Myocyte (in vitro differentiated cells): ENCODE measurements at places on chromosomes 7 and 10.

DNA sequence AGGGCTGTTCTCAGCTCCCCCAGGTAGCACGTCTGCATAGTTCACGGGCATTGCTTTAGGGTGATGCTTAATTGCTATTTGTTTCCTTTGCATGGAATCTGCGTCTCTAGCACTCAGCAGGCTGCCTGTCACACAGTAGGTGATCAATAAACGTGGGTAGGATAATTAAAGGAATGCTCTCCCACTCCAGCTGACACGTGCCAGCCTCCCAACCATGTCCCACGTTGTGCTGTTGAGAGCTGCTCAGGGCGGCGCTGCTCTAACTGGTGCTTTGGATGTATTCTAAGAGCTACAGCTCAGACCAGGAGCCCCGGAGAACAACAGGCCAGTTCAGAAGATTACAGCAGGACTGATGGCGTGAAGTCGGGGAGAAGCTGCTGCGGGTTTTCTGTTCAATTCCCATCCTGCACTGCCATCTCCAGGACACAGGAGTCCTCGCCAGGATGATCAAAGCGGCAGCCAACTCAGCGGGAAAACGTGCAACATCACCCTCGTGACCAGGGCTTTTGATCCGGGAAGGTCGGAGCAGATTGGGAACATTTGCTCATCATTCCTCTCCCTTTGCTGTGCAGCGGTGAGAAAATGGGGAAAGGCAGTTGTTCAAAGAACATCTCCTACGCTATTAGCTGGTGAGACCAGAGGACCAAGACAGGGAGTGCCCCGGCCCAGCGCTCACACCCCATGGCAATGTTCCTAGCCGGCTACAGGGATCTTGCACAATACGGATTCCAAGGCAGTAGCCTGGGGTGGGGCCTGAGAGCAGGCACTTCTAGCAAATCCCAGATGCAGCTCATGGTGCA lies 50.5 kb upstream of the FOXK1 start:
- DNase-seq, result peak; percentile 96

GRCh38 chr7:55345292-55345691 lies 19.8 kb upstream of the LANCL2 start:
- no peak for DNase-seq

DNA sequence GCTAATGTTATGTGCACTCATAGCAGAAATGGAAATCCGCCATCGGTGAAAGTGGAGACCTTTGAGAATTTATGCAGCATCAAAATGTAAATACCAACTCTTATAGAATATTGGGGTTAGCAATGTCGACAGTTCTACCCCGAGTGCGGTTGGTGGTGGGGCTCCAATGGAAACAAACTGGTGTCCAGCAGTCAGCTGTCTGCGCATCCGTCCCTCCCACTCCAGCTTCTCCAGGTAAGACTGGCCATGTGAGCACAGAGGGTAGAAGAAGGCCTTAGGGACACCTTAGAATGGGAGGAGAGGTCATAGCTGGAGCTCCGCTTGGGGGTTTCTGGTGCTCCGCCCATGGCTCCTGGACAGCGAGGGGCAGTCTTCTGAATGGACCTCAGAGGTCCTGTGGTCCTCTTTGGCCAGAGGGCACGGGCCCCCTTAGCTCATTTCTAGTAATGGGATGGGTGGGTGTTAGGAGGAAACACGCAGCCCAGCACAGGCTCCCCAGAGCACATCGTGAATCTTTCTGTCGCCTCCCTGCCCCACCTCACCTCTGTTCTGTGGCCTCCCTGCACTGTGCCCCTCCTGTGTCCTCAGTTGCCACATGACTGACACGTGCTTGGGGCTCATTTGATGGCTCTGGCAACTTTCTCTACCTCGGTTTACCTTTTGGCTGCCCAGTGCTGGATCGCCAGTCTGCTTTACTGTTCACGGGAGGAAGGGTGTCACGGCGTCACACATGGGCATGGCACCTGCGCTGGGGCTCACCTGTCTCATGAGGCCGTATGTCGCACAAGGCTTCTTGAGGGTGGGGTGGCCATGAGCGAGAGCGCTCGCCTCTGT lies 50.0 kb downstream of the MGMT start:
- no peak for DNase-seq

DNA sequence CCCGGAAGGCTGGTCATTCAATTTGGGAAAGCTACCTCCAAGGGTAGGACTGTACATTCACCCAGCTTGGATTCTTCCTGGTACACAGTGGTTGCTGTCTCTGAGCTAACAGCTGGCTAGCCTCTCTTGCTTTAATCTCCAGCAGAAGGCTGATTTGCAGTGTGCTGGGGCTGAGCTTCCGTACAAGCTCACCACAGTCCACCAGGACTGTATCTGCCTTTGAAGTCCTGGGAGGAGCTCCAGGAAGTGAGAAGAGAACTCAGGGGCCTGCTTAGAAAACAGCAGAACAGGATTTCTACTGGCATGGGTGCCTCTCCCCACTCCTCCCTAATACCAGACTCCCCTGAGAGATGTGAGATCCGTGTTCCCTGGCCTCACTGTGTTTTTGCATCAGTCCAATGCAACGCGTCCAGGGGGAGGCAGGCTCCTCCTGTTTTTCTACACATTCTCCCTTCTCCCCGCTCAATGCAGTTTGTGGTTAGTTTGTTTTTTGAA lies 6.6 kb downstream of the AFAP1L2 start:
- DNase-seq, result no peak

GRCh38 chr10:67520924-67521520 lies 175.0 kb downstream of the CTNNA3 start:
- DNase-seq, result peak; percentile 71

- no peak for DNase-seq
Measured at GRCh38 chr7:93958651-93959050, 37.1 kb downstream of the GNG11 start.

GRCh38 chr7:93171606-93172226 lies 23.5 kb upstream of the SAMD9L start:
- DNase-seq, result no peak
